Stimulated activated CD8-positive, alpha-beta memory T cell treated with anti-CD3 and anti-CD28 coated beads, Interleukin-7, amount 100 ng/mL, for 4 hours (primary cell): ENCODE measurements at places on chromosomes 13 and 19.
A peak's percentile ranks its signal among the peaks of the same experiment; 100 is the strongest.

DNA sequence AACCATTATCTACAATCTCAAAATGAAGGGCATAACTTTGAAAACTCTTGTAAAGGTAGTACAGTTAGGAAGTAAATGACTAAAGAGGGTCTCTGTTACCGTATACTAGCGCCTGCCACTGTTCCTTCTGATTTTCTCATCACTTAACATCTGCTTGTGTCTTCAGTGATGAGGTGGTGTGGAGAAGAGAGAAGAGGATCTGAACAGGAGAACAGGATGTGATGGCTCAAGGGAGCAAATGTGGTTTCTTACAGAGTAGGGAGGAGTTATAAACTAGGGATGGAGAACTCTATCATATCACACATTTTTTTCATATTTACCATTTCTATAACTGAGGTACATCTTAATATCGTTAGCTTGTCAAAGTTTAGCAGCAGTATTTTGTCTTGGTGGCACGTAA lies 1.1 kb downstream of the KCTD4 start:
- DNase-seq: no peak

GRCh38 chr19:45643024-45643926 lies 4.1 kb upstream of the EML2 start:
- peak; percentile 81 for DNase-seq

- DNase-seq: no peak
Observed at GRCh38 chr19:32241932-32242710, 103.3 kb upstream of the ZNF507 start.

DNA sequence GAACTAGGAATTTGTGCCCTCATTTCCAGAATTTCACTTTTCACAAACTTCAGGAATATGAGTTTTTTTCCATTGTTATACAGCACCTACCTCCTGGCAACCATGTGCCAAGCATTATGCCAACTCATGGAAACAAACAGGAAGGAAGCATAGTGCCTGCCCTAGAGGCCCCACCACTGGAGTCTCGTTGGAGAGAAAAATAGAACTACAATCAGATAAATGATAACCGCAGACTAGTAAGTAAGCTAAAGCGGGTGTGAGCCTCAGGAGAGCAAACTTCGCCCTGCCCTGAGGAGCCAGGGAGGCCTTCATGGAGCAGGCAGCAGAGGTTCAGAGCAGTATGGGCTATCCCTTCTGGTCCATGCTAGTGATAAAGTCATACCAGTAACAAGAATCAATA lies 75.9 kb downstream of the FRY start:
- no peak for DNase-seq

- no peak for DNase-seq
Observed at GRCh38 chr13:50617134-50617721, 226.3 kb downstream of the DLEU7 start.

DNA sequence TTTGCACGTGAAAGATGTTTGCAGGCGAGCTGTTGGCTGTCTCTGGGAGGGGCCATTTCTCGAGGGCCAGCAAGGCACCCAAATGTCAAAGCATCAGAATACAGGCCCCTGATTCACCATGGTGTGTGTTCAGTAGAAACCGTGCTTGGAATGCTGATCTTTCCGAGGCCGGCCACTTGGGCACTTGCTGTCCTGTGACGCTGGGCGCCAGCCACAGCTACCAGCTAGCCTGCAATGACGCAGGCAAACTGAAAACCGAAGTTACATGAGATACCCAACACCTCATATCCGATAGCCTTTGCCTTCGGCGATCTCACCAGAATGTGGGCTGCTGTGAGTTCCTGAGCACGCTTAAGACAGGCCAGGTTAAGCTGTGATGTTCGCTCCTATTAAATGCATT lies 12.0 kb downstream of the THOP1 start:
- no peak for DNase-seq

DNA sequence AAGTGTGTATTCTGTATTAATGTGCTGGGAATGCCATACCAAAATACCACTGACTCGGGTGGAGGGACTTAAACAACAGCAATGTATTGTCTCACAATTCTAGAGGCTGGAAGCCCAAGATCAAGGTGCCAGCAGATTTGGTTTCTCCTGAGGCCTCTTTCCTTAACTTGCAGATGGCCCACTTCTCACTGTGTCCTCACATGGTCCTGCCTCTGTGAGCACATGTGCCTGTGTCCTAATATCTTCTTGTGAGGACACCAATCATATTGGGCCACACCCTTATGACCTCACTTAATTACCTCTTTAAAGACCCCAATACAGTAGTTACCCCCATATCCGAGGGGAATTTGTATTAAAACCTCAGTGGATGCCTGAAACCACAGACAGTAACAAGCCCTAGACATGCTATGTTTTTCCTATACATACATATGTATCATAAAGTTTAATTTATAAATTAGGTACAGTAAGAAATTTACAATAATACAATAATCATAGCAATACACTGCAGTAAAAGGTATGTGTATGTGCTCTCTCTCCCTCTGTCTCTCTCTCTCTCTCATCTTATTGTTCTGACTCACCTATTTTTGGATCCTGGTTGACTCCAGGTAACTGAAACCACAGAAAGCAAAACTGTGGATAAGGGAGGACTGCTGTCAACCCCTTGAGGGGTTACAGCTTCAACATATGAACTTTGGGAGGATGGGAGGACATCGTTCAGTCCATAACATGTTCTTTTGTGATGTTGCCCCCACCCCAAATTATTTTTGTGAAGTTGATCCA lies 174.3 kb downstream of the IRS2 start:
- no peak for DNase-seq
